Activated naive CD4-positive, alpha-beta T cell treated with anti-CD3 and anti-CD28 coated beads, Interleukin-2, amount 50 U/mL, for 72 hours (primary cell): ENCODE measurements at places on chromosomes 6 and 20. TPM values are rescaled to one million over a fixed set of nuclear protein-coding genes. Genes with fewer than 3 reads are reported as not detected.

The RGS17 gene
- total RNA-seq: not detected

- DNase-seq: no peak
These were observed 77.8 kb downstream of the ESR1 start for GRCh38 chr6:151885234-151885633.

GRCh38 chr20:41686961-41687360 is 68.8 kb upstream of the CHD6 start:
- DNase-seq: no peak

- DNase-seq: no peak
These were observed 190.5 kb upstream of the HEY2 start for GRCh38 chr6:125558907-125559306.

The PI16 gene
- total RNA-seq: 0.30 TPM

The TREML1 gene
- not detected for total RNA-seq

DNA sequence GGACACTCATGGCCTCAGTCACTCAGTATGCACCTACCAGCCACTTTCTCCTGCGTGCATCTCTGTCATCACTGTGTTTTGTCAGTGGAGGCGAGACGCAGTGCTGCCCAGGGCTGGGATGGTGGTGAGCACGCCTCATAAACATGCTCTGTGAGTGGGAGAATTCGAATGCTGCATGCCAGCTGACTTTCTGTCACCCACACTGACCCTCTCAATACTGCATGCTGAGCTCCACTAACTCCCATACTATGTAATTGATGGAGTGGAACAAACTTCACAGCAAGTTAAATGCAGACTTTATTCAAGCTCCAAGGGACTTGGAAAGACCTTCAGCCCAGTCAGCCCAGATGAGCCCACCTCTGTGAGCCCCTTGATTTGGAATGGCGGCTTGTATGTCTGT is 22.7 kb upstream of the GGTLC1 start:
- DNase-seq: no peak

The ACOT8 gene
- total RNA-seq: 29.1 TPM

GRCh38 chr6:9332241-9332780 is 897.0 kb upstream of the SLC35B3 start:
- no peak for DNase-seq

DNA sequence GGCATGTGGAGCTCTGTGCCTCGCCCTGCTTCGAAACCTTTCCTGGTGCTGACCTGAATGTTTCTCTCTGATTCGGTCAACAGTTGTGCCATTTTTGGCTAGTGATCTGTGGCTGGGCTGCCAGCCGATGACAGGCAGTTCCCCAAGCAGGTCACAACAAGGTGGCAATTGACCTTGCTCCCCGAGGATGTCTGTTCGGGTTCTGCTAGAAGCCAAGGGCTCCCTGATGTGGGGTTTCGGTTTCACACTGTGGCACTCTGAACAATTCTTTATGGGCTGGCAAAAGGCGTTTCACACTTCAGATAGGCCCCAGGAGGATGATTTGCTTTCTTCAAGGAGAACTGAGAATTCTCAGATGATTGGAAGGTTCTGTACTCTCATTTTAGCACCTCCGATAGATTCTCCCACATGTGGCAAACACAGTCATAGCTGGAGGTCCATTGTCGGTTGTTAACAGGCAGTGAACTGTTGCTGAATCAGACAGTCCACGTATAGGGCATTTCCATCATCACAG is 135.6 kb downstream of the SLC24A3 start:
- no peak for DNase-seq

DNA sequence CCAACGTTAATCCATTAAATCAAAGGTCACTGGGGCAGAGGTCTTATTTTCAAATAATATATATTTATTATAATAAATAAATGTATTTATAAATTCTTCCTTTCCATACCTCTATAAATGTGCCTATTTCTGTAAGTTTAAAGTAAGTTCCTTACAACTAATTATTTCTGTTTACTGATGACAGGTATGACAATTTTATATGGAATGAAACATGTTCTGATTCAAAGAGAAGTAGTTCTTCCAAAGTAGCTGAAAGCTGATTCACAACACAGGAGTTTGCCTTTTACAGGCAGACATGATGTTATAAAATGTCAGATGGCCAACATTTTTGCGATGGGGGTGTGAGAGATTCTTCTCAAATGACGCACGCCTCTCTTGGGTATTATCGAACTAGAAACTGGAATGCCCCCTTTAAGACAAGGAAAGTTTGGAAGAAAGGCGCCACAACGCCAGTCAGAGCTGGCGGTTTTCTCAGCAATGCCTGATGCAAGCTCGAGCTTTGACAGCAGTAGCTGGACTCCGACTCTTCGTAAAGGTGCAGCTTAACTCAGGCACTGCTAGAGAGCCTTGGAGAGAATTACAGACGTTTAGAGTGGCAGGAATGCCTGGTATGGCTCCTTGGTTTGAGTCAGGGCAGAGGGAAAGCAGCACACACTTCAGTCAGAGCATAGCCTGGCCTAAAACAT is 92.1 kb downstream of the FOXC1 start:
- DNase-seq: no peak
